Activated CD8-positive, alpha-beta T cell treated with anti-CD3 and anti-CD28 coated beads for 36 hours (primary cell): ENCODE measurements at places on chromosomes 6 and 20.

DNA sequence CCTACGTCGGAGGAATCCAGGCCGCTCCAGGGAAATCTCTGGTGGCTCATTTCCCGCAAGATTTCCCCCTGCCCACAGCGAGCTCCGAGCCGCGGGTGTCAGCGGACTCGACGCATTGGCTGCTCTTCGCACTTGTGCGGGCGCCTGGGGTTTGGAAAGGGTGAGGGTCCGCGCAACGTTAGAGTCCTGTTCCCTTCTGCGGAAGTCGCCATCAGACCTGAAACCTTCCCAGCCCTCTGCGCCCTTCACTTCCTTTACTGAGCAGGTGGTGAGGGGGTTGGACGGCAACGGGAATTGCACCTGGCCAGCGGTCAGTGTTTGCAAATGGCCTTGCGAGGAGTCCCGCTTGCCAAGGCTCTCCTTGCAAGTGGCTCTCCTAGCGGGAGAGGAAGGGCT is 8.4 kb downstream of the PAX1 start:
- no peak for DNase-seq

- no peak for DNase-seq
Measured at GRCh38 chr6:90365565-90366219, 69.0 kb upstream of the BACH2 start.

- peak; percentile 43 for DNase-seq
Measured at GRCh38 chr20:59055302-59055701, 12.7 kb upstream of the PRELID3B start.

DNA sequence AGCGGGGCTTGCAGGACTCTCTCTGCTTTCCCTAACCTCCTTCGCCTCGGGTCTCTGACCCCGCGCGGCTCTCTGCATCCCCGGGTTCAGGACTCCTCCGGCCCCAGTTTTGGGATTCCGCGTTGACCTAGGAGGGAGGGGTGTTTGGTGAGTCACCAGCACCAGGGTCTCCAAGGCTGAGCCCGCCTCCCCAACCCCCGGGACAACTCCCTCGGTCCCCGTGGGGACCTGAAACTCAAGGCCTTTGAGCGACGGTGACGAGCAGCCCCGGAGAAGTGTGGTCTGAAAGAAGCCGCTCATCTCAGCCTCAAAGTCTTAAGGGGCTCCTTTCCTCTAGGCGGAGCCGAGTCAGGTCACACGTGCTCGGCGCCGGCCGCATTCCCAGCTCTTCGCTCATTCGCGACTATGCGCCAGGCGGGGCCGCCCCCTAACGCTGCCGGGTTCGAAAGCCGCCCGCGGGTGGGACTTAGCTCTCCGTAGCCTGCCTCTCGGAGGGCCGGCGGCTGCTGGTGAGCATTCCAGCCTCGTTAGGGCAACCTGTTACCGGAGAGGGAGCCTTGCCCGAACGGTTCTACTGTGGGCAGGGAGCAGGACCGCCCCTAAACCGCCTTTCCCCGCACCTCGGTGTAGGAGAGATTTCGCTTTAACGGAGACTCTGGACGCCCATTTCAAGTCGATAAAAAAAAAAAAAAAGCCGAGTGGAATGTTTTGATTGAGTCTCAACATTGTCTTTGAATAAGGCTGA is 3.0 kb upstream of the PRDM13 start:
- DNase-seq, result peak; percentile 51

GRCh38 chr6:3805448-3806123 is 43.6 kb upstream of the FAM50B start:
- no peak for DNase-seq

- no peak for DNase-seq
Measured at GRCh38 chr20:38143646-38144554, 21.2 kb downstream of the TGM2 start.
